ENCODE measurements at places on chromosomes 6 and 20.

GRCh38 chr20:44181611-44182010 lies 5.4 kb downstream of the JPH2 start:
- no peak for DNase-seq

- DNase-seq = no peak
These were observed 77.4 kb downstream of the NDUFAF5 start for GRCh38 chr20:13862245-13862644.

DNA sequence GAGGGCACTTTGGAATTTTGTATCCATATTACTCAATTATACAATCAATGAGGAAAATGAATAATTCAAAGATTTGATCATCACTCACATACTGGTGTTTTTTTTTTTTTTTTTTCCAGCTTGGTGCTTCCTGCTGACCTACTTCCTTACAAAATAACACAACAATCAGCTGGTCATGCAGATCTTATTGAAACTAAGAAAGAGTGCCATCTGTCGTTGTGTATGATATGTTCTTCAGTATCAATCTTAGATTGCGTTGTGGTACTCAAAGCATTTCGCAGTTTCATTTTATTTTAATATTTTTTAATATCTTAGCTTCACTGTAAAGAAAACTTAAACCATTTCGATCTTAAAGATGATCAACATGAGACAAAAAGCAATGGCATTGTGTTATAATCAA lies 155.6 kb downstream of the OGFRL1 start:
- DNase-seq = no peak

DNA sequence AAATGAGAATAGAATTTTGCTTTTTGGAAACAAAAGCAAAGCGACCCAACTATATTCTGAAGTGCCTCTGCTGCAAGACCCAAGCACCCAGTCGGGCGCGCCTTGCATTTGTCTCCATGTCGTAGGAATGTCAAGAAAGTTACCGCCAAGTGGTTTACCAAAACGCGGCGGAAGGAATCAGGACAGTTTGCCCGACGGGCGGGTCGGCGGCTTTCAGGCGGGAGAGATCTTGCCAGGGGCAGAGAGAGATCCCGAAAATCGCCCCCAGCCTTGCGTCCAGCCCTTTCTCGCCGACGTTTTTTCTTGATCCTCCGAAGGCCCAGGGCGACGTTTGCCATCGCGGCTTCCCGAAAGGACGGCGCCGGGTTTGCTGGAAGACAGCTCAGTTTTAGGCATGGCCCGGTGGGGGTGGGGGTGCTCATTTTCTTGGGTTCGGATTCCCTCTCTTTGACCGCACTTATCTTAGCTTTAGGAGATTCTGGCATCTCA lies 4.0 kb upstream of the LIN28B start:
- DNase-seq = no peak

DNA sequence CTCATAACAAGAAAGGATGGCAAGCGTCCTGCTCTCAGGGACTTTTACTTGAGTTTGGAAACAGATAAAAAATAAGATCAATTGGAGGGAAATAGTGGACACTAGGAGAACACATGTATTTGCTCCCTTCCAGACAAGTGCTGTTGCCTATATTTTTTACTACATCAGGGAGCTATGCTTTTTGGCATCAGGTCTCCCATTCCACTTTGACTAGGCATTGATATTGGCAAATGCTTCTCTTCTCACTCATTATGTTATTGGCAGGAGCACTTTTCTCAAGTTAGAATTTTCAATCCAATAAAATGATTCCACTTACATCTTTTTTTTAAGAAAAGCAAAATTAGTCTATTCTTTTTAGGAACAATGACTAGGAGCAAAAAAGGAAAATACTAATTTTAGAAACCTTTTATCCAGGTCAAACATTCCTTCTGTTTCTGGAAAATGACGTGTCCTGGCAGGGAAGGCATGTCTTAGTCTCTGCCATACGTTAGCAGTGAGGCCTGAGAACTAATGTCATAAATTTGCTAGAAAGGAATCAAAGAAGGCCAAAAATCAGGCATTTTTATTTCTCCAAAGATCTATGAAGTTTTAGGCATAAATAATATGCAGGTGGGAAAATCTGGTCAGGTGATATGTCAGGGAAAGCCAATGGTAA lies 21.4 kb downstream of the BCAS1 start:
- no peak for DNase-seq

DNA sequence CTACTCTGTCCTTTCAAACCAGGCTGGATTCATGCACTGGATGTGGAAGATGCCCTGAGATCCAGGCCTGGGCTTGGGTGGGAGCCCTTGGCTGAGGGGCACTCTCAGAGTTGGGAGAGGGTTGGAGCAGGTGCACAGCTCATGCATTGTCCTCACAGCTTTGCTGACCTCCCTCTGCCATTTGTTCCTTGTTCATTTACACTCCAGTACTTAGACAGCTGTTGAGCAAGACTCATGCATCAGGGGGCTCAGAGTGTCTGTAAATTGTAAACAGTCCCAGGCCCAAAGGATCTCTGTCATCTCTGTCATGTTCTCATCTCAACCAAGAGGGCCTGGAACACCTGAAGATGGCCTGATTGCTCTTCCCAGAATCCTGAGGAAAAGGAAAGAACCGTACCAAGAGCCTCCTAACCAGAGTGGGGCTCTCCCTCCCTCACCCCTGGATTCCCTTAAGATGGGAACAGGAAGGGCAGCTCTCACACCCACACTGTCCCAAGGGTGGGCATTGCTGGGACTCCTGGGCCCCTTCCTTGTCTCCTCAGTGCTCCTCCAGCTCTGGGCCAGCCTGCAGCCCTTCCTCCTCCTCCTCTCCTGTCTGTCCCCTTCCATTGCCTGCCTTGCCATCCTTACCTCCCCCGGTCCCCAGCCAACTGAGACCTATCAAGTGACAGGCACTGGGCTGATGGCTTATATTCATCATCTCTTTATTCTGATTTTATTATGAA lies 132.9 kb downstream of the FOXO3 start:
- DNase-seq = no peak

- no peak for DNase-seq
These were observed 181.4 kb downstream of the MOXD1 start for GRCh38 chr6:132219901-132220300.

GRCh38 chr6:118652051-118652615 lies 742 bp upstream of the CEP85L start:
- no peak for DNase-seq

GRCh38 chr6:161216616-161217205 lies 57.1 kb downstream of the AGPAT4 start:
- no peak for DNase-seq

DNA sequence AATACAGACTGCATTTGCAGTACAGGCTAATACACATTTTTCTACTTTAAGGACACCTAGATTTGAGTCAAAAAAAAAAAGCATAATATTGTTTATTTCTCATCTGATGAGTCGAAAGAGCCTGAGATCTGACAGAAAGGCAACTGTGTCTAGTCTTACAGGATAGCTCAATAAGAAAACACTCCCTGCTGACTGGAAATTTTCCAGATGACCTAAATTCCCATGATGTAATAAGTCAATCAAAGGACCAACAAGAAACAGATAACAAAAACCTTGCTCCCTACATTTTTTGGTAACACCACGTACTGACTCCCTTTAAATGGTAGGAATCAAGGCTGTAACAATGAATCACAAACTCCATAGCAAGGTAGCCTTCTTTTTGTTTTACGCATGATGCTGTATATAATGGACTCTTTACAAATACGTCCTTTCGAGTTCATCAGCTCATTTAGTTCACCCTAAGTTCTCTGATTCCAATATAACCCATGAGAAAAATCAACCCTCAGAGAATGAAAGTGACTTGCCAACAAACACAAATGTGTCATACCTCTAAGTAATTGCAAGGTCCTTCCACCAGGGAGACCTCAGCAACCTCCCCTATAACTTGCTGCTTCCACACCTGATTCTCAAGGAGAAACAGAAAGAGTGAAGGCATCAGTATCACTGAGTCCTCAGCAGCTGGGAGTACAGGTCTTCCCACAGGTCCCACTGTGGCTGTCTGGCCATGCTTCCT lies 12.1 kb downstream of the TBX18 start:
- DNase-seq = no peak

GRCh38 chr6:168123165-168123911 lies 44.3 kb upstream of the FRMD1 start:
- no peak for DNase-seq

GRCh38 chr6:109662192-109662591 lies 28.8 kb downstream of the AK9 start:
- DNase-seq = no peak

DNA sequence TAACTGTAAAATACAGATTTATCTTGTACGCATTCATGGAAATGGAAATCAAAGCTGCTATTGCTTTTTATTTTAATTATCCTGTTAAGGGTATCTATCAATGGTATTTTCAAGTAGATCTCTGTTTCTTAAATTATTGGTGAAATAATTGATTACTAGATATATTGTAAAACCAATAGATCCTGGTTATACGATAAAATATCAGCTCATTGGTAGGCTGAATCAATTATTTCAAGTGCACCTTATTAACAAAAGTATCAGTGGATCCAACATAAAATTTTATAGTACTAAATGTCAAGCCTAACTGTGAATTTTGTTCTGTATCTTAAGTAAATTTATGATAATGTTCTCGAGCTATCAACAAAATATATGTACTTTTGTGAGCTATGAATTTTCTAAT lies 21.8 kb downstream of the PARD6B start:
- no peak for DNase-seq

GRCh38 chr6:160177220-160177619 lies 55.6 kb downstream of the SLC22A1 start:
- DNase-seq = no peak

DNA sequence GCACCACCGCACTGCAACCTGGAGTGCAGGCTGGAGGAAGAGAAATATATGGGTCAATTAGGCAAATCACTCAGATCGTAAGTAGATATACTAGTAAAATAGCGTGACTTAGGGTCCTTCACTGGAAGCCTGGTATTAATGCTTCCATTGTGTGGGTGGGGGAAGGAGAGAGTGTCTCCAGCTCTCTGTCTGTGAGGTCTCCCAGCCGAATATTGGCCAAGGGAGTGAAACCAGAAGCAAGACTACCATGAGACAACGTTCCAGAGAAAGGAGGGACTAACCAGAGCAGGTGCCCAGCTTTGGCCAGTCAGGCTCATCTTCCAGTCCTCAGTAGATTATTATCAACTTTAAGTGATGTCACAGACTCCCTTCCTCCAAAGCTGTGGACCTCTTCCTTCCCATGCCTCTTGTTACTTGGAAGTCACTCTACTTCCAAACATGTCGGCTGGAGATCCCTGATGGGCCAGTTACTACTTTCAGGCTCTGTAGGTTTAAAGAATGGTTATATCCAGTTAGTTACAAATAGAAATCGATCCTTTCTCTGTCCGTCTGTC lies 28.8 kb downstream of the MTHFD1L start:
- no peak for DNase-seq

GRCh38 chr6:13327691-13328075 lies 654 bp downstream of the TBC1D7 start:
- DNase-seq = peak; percentile 27

GRCh38 chr6:111357705-111358104 lies 125.3 kb downstream of the REV3L start:
- DNase-seq = no peak

DNA sequence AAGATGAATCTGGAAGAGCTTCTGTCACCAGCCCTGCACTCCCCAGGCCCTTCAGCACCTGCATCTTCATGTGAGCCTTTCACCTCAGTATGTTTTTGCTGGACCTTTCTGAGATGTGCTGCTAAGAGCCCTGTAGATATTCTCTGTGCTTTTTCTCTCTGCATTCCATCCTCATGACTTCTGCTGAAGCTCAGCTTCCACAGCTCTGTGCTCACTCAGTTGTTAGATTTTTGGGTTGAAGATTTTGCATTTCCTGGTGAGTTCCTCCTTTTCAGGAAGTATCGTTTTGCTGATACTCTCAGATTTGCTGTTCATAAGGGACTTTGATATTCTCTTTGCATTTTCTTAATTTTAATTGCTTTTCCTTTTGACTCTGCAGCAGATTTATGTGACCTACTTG lies 18.3 kb downstream of the KIAA1586 start:
- no peak for DNase-seq

- no peak for DNase-seq
These were observed 170.2 kb downstream of the SCP2D1 start for GRCh38 chr20:18983796-18984195.

GRCh38 chr20:5395932-5396727 lies 79.4 kb upstream of the PROKR2 start:
- no peak for DNase-seq

DNA sequence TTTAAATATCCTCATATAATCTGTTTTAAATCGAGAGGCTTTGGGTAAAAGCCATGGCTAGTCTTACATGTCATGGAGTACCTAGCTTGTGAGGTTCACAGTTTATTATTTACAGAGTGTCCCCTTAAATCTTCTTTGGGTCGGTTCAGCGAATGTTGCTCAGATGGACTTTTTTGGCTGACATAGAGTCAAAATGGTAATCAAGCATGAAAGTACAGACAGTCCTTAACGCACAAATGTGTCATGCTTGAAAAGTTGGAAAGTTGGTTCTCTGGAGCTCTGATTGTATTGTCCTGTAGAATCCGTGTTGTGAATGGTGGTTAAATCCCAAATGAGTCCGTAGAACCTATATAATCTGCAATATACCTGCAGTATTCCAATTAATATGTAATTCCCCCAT lies 22.0 kb downstream of the PTPN1 start:
- DNase-seq = no peak

- DNase-seq = no peak
These were observed 710.1 kb upstream of the NRSN1 start for GRCh38 chr6:23415819-23416427.

- DNase-seq = no peak
These were observed 670.6 kb downstream of the GRIK2 start for GRCh38 chr6:102064142-102064541.

GRCh38 chr6:108580646-108581045 lies 19.9 kb downstream of the FOXO3 start:
- DNase-seq = peak; percentile 40

DNA sequence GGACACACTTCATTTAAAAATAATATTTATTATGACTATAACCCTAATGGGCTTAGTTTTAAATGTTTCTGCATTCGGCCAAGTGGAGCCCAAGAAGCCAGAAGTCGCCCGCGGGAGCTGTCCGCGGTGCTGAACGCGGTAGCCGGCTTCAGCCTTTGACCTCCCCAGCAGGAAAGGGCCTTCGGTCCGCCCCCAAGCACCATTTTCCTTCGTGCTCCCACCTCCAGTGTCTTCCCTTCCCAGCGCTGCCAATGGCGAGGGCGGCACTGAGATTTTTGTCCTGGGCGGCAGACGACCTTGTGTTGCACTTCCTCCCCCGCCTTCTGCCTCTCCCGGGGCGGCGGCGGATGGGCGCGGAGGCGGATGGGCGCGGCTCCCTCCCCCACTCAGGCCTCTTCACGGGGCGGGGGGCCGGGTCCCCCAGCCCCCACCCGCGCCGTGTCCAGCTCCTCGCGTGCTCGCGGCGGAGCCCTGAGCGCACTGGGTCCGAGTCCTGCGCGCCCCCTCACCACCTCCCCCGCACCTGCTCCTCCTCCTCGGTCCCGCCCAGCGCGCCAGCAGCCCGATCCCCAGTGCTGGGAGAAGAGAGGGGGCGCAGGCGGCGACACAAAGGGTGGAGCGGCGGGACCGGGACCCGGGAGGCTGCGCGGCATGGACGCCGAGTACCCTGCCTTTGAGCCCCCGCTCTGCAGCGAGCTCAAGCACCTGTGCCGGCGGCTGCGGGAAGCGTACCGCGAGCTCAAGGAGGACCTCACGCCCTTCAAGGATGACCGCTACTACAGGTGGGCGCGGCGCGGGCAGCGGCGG lies 23.6 kb upstream of the TMEM181 start:
- DNase-seq = peak; percentile 45

- DNase-seq = no peak
These were observed 4.5 kb upstream of the SPDEF start for GRCh38 chr6:34560366-34561226.

Data from hematopoietic multipotent progenitor cell treated with erythropoietin and hydrocortisone succinate and interleukin-3 and kit ligand, for 15 days (in vitro differentiated cells).